ENCODE measurements at places on chromosomes 7 and 10.
A peak's percentile ranks its signal among the peaks of the same experiment; 100 is the strongest.

DNA sequence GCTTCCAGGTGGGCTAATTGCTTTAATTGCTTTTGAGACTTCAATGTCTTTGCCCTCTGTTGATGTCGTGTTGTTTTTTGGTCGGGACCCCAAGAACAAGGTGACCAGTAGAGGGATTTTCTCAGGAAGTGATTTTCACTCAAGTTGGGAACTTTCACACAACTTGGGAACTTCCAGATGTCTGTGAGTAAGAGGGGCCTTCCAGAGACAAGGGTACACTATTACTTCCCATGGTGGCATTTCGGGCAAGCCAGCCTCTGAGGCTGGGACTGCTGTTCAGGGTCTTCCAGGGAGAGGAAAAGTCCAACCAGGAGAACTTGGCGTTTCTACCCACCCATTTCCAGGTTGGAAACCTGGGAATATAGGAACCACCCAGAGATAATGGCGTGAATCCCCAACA is 170.0 kb upstream of the CDCA7L start:
- no peak for DNase-seq

DNA sequence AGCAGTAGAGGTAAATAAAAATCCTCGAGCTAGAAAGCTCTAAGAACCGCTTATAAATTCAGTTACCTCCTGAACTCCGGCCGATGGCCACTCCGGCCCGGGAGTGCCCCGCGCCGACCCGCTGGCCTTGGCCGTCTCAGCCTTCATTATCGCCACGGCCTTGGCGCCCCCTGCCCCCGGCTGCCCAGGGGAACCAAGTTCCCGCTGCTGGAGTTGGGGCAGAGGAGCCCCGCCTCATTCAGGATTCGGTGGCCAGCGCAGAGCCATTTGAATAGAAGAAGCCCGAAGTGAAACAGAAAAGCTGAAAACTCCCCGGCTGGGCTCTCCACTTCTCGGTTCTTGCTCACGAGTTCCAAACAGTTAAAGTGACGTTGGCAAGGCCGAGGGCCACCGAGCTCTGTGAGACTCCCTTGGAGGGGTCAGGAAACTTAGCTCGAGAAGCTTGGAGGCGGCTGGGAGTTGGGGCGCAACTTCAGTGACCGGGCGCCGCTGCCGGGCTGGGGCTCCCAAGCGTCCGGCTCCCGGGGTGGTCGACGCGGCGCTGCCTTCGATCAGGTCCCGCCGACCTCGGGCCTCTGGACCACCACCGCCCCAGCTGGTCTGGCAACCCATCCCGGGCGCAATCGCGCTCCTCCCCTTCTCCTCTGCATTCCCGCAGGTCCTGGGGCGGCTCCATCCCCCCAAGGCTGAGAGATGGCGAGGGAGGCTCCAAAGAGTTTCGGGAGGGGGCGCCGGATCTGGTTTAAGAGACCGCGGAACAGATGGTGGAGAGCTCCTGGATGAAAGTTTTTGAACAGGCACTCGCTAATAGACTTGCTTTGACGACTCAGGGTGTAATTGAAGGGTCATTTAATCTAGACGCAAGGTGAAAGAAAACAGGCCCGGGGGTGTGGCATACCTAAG is 5.8 kb upstream of the FEZF1 start:
- peak; percentile 67 for DNase-seq

DNA sequence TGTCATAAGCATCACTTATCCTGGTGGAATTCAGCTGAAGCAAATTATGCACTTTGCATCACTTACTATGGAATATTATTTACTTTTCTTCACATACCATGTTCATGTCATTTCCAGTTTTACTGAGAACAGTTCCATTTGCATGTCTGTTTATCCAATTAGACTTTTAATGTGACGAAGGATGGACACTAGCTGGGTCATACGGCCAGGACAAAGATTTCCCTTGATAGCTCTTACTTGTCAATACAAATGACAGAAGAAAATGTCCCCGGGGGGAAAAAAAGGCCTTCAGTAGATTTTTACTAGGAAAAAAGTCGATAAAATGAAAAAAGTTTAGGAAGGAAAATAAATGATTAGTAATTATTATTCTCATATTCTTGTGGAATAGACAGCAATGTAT is 106.6 kb downstream of the RAPGEF5 start:
- no peak for DNase-seq

DNA sequence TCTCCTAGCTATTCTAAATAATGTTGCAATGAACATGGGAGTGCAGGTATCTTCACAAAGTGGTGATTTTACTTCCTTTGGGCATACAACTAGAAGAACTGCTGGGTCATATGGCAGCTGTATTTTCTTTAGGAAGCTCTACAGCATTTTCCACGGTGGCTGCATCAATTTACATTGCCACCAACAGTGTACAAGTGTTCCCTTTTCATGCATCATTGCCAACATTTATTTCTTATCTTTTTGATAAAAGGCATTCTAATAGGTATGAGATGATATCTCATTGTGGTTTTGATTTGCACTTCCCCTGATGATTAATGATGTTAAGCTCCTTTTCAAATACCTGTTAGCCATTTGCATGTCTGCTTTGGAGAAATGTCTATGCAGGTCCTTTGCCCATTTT is 52.6 kb downstream of the NT5C2 start:
- no peak for DNase-seq

GRCh38 chr7:159207393-159207792 is 62.7 kb upstream of the VIPR2 start:
- DNase-seq, result no peak

DNA sequence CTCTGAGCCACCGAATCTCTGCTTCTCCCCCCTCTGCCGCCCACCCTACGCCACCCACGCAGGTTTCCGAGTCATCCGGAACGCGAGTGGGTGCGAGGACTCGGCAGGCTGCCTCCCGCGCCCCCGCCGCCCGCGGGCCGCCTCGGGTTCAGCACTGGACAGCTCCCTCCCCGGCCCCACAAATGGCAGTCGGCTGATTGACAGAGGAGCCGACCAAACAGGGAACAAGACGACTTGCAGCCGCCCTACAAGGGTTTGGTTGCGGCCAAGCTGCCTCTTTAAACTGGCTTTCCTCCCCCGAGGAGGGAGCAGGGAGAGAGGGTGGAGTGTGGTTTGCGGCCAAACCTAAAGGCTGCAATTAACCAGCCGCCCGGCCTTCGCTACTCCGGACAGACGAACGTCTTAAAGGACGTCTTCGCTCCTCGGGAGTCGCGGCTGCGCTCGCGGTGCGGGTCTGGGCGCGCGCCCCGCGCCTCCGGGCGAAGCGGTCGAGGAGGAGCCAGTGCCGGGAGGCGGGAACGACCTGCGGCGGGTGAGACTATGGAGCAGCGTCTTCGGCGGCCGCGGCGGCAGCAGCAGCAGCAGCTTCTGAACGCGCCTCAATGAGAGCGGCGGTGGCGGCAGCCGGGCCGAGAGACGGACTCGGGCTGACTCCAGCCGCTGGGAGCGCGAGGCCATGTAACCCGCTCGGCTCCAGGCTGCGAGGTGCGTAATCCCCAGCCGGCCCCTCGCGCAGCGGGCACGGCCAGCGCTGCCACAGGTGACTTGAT is at the start of gene GPR158:
Gene GPR158 (plus strand): TSS at position 541 of the 770 bp plus-strand sequence. CDS start 420 bp downstream, outside the sequence.
- peak; percentile 92 for DNase-seq

DNA sequence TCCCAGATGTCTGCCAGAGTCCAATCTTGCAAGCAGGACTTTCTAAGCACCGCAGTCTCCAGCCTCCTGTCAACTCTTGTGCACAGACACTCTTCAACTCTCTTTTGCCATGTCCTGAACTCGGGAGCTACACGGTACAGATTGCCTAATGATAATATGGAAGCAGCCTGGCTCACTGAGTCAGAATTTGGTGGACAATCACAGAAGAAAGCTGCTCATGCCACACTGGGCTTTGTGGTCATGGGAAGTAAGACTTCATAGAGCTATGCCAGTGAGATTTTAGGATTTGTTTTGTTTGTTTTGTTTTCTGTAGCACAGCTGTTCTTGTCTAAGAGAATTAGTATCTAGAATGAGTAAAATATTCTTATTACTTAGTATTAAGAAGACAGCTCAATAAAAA is 144.1 kb upstream of the PRSS58 start:
- no peak for DNase-seq

DNA sequence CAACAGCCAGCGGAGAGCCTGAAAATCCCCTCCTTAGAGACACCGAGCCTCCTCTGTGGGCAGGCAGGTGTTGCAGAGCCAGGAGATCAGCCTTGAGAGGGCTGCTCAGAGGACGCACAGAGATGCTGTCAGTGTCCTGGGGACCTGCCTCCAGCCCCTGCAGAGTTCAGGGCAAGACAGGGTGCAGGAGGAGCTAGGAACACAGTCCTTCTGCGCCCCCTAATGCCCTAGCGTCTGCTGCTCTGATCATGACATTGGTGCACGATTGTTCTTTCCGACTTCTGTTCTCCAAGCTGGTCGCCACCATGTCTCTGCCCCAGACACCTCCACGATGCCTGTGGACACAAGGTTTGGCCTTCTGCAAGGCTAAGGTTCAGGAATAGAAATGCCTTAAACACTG is 613.7 kb upstream of the MKI67 start:
- no peak for DNase-seq

DNA sequence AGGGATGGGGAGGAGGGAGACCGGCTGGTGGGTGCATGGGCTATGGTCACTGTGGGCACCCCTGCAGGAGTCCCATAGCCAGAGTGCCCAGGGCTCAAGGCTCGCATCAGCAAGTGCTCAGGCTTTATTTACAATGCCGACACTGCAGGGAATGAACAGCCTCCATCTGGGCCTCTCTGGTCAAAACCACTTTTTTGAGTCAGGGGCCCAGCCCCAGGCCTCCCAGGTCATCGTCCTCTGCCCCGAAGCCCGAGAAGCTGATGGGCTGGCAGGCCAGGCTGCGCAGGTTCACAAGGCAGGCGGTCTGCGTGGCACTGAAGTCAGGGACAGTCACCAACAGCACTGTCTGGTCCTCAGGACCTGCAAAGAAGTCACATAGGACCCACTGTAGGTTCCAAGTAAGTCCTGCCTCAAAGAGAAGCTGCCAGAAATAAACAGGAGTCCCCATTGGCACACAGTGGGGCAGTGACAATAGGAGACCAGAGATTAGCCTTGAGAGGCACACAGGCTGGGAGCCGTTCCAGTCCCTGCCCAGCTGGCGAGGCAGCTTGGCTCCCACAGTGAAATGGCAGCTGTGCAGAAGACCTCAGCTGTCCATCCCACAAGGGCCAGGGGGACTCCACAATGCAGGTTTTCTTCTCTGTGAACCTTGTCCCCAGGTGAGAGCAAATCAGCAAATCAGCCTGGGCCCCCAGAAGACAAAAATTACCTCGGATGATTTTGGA is 8.6 kb downstream of the POLD2 start:
- DNase-seq, result no peak

- DNase-seq, result no peak
These were observed 222.5 kb downstream of the ARHGAP21 start for GRCh38 chr10:24501056-24501711.

GRCh38 chr7:101927802-101928201 is 110.4 kb downstream of the CUX1 start:
- DNase-seq, result no peak

GRCh38 chr7:77309714-77310220 is 106.4 kb downstream of the GSAP start:
- no peak for DNase-seq

DNA sequence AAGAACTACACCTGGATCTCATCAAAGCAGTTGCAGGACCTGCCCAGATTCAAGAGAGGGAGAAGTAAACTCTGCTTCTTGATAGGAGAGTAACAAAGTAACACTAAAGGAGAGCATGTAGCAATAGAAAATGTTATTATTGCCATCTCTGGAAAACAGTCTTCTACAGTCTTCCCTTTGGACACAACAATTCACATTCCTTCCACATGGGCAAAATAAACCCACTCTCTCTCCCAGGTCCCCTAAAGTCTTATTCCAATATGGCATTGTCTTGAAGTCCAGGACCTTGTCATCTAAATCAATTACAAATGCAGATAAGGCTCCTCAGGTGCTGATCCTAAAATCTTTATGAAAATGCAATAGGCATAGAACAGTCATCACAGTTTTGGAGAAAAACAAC is 10.3 kb upstream of the WNT2 start:
- DNase-seq, result no peak

- peak; percentile 33 for DNase-seq
These were observed 424.0 kb downstream of the EXOC4 start for GRCh38 chr7:133676805-133677370.

DNA sequence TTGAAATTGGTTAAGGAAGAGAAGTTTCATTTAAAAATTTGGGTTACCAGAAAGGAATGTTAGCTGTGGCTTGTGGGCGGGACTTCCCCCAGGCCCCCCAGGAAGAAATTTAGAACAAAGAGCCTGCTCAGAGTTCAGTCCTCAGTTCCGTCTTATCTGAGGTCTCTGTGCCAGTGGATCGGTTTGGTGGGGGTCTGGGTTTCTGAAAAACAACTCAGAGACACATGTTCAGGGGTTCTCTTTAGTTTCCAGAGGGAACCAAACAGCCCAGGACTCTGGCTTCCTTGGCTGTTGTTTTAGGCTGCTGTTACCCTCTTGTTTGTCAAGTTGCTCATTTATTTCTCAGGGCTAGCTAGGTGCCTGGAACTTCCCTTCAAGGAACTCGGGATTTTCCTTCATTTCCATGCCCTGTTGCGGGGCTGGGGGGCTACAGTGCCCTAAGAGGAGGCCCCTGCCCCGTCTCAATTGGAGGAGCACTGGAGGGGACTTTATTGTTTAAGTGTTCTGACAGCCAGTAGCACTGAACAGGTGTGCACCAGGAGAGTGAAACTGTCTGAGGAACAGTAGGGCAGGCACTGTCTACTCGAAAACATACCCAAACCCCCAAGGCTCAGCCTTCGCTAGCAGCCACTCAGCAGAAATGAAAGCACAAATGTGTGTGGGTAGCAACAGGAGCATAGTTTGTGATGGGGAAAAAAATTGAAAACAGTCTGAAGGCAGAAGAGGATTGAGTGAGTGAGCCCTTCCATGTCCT is 59.9 kb downstream of the ALOX5 start:
- no peak for DNase-seq

DNA sequence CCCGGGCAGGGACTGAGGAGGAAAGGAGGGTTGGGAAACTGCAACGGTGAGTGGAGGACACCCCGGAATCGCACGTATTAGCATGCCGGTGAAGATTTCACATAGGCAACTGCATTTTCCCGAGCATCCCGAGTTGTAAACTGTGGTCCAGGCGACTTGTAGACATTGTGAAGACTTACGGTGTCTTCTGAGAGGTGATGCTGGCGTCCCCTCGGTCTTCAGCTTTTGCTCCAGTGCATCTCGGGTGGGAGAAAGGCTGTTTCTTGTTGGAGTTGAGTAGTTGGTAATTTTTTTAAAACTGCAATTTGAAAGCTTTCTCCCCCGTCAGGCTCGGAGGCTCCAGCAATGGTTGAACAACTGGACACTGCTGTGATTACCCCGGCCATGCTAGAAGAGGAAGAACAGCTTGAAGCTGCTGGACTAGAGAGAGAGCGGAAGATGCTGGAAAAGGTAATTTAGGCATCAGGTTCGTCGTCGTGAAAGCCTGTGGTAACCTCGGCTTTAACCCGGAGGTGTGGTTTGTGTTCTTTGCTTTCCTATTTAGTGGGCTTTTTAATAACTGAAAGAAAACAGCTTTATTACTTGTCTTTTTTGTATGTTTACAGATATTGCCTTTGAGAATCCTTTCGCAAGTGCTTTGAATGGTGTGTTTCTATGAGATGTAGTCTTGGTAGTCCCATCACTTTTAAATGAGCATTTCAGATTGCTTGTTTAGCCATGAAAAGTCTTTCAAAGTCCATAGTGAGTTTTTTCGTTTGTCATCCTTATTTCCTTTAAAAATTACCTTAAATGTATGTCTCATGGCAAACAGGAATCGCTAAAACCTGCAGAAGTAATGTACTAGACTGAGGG is 687 bp downstream of the HELLS start:
- no peak for DNase-seq

- DNase-seq, result no peak
These were observed 23.7 kb upstream of the ITGB1 start for GRCh38 chr10:32981760-32982159.

All from SK-N-DZ (cell line).